Cortex of kidney (tissue), 1 donor: ENCODE measurements at places on chromosomes 16 and 17.

GRCh38 chr17:77432742-77433141 is 292.0 kb downstream of the SEC14L1 start:
- DNase-seq, result no peak

- DNase-seq, result no peak
These were observed 71.6 kb downstream of the METRNL start for GRCh38 chr17:83151056-83151441.

DNA sequence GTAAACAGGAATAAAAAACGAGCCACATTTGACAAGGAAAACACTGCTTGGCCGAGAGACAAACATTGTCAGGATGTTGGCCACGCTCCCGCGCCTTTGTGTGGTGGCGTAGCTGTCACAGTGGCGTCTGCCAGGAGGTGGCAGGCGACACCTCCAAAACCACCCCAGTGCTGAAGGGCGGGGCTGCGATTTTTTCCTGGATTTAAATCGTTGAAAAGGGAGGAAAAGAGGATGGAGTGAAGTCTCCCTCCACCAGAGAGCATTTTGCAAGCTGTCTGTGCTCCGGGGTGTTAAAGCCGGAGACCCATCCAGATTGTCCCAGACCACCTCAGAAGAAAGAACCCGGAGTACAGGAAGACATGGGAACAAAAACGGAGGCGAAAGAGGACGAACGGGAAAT is 12.7 kb downstream of the MRM3 start:
- no peak for DNase-seq

GRCh38 chr17:7538050-7538449 is 10.8 kb upstream of the TNFSF12 start:
- no peak for DNase-seq

GRCh38 chr17:66952681-66953629 is 11.6 kb upstream of the CACNG4 start:
- DNase-seq, result no peak

GRCh38 chr16:3149630-3150345 is 15.0 kb downstream of the ZNF213 start:
- no peak for DNase-seq

DNA sequence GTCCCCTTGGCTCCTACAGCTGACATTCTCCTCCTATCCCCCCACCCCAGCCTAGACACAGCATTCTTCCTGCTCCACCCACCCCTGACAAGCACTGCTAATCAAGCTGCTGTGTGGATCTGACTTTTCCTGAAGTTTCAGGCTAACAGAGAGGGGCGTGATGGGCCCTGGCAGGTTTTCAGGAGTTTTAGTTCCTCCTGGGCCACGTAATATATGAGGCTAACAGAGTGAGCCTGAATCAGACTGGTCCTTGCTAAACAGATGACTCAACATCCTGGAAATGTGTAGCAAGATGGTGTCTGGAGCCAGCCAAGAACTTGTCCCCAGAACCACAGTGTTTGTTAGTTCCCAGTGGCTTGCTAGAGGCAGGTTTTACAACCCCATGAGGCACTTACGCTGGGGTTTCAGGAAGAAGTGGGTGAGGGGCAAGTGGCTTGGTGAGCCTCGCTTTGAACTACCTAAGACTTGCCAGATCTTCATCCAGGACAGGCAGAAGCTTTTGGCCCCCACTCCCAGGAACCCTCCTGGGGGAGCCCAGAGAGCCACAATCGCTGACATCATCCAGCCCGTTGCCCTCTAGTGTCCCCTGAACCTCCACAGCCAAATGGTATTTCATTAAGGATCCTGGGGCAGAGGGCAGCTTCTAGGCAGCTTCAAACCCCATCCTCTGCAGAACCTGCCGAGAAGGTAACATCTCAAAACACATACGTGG is 15.9 kb downstream of the TMEM92 start:
- DNase-seq, result no peak

DNA sequence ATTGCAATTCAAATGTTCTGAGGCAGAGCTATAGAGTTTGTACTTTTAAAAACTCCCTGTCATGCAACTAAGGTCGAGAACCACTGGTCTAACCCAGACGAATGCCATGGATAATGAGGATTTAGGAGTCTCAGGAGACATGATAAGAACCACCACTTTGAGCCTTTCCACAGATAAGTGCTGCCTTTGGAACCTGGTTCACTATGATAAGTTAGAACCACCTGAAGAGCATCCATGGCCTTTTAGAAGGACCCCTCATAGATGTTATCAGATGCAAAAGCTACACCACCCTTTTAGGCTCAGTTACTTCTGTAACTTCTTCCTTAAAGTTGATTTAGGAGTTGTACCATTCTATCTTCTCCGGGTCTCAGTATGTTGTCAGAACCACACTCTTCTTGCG is 350.6 kb upstream of the CCL2 start:
- DNase-seq, result no peak

- DNase-seq, result no peak
These were observed 87.1 kb downstream of the EMP2 start for GRCh38 chr16:10493276-10493675.

DNA sequence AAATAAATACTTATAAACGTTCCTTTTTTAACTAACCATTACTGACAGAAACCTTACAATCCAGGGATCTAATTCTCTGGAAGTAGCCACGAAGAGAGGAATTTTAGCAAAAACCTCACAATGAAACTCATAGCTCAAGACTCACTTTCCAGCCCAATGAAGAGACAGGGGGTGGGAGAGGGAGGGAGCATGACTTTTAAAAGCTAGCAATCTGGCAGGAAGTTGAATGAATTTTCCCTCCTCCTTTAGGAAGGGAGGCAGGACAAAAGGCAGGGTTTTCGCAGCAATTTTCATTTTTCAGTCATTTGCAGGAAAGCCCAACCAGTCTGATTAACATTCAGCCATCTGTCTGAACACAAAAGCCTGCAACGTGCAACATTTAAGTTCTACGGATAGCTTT is 381.5 kb upstream of the PSMD7 start:
- no peak for DNase-seq

GRCh38 chr17:77392376-77393273 is 251.9 kb downstream of the SEC14L1 start:
- no peak for DNase-seq

- DNase-seq, result no peak
These were observed 34.3 kb downstream of the ABCC3 start for GRCh38 chr17:50668838-50669581.

DNA sequence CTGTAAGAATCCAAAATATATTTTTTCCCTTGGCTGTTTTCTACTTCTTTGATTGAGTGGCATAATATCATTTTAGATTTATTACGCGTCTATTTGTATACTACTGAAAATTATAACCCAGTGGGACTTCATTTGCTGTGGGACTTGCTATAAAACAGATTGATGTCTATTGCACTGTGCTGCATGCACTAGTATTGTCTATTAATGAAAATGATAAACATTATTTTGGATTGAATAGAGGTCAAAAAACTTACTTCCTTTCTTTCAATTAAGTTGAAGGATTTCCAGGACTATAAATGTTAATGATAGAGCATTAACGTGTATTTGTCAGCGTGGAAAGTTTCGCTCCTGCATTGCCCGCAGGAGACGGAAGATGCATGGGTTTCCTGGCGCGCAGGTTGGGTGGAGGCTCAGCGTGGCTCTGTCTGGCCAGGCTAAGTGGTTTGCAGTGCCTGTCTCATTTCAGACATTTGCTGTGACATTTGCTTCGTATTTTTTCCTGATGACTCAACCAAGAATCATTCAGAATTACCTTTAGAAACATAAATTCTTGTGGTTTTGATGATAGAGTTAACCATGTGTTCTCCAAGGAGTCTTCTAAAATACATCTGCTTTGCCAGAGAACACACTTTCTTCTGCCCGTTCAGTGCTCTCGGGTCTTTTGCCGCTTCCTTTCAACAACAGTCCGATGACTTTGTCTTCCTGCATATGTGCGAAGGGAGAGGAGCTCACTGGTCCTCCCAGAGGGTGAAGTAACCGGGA is 216.7 kb downstream of the RPTOR start:
- DNase-seq, result no peak

GRCh38 chr16:50591800-50592771 is 43.9 kb downstream of the NKD1 start:
- no peak for DNase-seq

DNA sequence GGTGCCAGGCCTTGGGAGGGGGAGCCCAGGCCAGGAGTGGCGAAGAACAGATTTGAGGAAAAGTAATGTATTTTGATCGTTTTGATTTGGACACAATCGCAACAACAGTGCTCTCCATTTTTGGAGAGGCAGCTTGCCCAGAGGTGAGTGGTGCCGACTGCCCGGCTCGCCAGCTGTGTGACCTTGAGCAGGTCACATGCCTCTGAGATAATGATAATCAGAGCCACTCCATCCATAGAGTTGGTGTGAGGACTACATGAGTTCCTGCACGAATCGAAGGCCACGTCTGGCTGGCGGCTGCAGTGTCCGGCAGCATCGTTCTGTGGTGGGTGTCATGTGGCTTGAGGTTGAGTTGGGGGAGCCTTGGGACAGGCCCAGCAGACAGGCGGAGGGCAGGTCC is 20.7 kb downstream of the LLGL2 start:
- no peak for DNase-seq

DNA sequence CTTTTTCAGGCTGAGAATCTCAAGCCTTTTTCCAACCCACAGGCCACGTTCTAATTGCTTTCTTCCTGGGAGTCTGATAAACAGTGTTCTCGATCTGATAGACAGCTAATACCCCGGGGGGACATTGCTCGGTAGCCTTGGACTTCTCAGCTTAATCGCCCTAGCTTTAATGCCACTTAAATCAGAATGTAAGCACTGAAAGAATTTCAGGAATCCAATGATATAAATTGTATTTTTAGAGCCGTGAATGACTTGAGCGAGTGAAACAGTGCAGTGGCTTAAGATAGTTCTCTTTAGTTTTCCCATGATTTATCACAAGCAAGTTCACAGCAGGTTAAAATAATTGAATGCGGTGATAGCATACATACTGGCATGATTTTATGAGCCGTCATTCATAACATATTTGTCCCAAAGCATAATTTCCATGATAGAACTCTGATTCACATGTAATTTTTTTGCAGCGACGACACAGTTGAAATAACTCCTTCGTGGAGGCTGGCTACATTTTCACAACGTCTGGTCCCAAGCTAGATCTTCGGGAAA is 116.1 kb upstream of the MYOCD start:
- no peak for DNase-seq

- DNase-seq, result no peak
These were observed 247.1 kb downstream of the UTP18 start for GRCh38 chr17:51507444-51507843.

GRCh38 chr16:72815348-72816318 is 232.3 kb downstream of the ZFHX3 start:
- DNase-seq, result no peak

GRCh38 chr16:88281858-88282563 is 100.7 kb upstream of the ZNF469 start:
- DNase-seq, result no peak

GRCh38 chr16:28301620-28302019 is 9.3 kb downstream of the SBK1 start:
- no peak for DNase-seq

GRCh38 chr16:528111-529011 is 849 bp downstream of the CAPN15 start:
- DNase-seq, result no peak

- no peak for DNase-seq
These were observed 22.9 kb downstream of the RDM1 start for GRCh38 chr17:35907691-35908090.

DNA sequence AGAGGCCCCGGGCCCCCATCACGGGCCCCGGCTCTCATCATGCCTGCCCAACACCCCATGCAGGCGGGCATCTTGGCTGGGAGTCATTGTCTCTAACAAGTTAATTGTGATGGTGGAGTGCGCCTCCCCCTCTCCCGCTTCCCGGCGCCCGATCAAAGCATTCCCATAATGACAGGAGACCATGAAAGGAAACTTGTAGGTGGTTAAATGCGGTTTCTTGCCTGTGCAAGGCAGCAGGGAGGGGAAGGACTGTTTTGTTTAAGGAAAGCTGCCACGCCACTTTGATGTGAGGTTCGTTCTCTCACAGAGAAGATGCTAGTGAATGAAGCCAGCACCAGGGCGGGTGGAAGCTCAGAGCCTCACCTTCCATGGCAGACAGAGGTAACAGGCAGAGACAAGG is 45.4 kb downstream of the C16orf78 start:
- DNase-seq, result no peak

DNA sequence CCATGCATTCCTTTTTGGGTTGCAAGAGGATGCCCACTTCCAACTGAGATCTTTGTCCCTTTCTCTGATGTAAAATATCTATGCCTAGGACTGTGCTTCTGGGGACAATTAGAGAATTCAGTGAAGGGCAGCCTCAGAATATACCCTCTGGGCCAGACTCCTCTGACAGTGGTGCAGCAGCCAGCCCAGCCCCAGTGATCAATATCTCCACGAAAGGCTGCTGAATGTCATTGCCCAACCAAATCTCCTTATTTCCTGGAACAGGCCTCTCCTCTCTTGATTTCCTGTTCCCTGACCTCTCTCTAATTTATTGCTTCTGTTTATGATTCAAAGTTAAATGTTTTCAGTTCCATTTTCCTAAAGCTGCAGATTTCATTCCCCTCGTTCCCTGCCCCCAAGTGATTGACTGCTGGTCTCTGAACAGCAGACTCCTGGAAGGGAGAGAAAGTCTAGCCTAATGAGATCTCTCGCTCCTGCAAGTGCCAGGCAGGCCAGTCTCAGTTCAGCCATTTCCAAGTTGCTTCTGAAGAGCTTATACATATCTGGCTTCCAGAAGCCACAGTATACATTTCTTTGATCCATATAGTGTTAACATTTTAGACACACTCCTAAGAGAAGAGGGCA is 104.4 kb upstream of the SALL1 start:
- DNase-seq, result no peak

DNA sequence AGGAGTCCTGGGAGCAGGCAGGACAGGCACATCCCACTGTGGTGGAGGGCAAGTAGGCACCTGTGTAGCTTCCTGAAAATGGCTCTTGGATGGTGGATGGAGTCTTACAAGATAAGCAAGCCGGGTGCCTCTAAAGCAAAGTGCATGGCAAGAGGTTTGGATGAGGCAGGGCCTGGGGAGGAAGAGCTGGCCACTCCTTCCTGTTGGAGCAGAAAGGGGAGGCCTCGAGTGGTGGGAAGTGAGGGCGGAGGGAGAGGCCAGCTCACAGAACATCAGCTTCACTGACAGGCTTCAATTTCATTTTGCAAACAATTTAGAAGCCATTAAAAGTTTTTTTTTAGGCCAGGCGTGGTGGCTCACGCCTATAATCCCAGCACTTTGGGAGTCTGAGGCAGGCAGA is 31.0 kb downstream of the CD300A start:
- DNase-seq, result no peak

DNA sequence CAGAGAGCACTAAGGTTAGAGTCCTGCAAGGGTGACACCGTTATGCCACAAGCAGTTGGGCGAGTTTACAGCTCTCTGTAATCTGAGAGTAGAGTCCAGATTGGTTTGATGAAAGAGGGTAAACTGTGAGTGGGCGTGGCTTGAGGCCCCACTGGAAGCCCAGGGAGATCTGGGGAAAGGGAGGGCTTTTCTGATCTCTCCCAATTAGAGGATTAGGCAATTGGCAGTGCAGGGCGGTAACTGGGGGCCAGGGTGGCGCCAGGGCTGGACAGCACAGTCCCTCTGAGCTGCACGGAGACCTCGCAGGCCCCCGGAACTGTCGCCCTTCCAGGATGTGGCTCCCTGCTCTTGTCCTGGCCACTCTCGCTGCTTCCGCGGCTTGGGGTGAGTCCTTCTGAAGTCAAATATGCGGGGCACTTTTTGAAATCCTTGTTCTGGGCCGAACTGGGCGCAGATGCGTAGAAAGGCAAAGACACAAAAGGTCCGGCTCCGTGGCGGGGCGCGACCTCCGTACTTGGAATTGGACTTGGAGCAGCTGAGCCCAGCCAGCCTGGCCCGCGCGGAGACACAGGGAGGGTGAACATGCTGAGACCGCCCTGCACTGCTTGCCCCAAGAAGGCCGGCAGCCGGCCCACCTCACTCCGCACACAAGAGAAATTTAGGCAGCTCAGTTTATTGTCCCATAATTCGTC is 72.4 kb downstream of the CES1 start:
- no peak for DNase-seq
